Fibroblast of the aortic adventitia (primary cell): ENCODE measurements at places on chromosomes 16 and 17. TPM values are rescaled to one million over a fixed set of nuclear protein-coding genes. Genes with fewer than 3 reads are reported as not detected.
A peak's percentile ranks its signal among the peaks of the same experiment; 100 is the strongest.

- DNase-seq, result no peak
These were observed 126.0 kb upstream of the ERCC4 start for GRCh38 chr16:13793841-13794409.

- peak; percentile 33 for DNase-seq
These were observed 19.9 kb upstream of the FAM20A start for GRCh38 chr17:68621065-68621464.

- peak; percentile 77 for DNase-seq
These were observed 6.8 kb upstream of the KRTAP17-1 start for GRCh38 chr17:41322094-41322902.

DNA sequence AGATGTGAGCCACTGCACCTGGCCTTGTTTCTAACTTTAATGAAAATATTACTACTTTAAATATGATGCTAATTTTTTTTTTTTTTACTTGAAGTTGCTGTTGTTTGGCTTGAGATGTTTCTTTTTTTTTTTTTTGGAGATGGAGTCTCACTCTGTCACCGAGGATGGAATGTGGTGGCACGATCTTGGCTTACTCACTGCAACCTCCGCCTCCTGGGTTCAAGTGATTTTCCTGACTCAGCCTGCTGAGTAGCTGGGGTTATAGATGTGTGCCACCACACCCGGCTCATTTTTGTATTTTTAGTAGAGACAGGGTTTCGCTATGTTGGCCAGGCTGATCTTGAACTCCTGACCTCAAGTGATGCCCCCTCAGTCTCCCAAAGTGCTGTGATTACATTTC, 23.6 kb downstream of the IGSF6 start:
- peak; percentile 39 for DNase-seq

DNA sequence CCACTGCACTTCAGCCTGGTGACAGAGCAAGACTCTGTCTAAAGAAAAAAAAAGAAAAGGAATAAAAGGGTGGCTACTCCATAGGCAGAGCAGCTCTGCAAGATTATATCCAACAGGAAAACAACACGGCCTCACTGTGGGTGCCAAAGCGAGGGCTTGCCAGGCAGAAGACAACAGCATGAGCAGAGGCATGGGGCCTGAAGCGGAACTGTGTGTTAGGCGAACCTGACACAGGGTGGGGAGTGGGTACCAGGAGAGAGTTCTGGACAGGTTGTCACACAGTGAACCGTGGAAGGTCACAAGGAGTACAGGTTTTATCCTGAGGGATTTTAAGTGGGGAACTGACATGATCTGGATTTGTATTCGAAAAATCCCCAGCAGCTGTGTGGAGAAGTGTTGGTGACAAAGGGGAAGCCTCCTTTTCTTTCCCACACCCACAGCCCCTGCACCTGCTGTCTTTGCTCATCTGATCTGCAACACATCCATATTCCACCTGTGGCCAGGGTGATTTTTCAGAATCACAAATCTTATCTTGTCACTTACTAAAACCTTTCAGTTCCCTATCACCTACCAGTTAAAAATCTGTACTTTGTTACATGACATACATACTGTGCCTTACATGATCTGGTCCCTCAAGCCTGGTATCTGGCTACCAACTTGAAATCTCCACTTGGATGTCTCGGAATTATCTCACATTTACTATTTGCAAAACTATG, 23.2 kb upstream of the ARHGAP17 start:
- no peak for DNase-seq

DNA sequence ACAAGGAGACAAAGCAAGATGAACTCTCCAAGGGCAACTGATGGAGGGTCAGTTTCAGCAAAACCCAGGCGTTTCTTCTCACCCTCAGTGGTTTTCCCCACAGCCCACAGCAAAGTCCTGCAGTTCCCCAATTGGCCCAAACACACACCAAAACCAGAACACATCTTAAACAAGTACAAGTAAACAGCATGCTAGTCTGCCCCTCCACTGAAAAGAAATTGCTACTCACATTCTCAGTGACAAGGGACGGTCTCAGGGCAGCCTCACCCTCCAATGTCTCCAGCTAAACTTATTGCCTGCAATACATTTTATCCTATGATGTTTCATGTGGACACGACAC, 300.6 kb upstream of the IRX3 start:
- DNase-seq, result no peak

DNA sequence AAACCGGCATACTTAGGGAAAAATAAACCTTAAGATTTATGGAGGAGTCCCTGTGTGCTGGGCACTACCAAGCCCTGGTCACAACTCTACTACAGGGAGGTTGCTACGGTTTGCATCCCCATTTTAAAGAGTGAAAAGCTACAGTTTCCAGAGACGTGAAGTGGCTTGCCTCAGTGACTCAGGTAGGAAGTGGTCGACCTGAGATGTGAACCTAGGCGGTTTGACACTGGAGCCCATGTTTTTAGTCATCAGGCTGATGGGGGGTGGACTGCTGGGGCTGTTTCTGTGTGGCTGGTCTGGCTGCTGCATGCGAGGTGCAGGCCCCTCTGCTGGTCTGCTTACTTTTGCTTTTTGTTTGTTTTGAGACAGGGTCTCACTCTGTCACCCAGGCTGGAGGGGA, 6.6 kb downstream of the COX6A2 start:
- DNase-seq, result no peak

DNA sequence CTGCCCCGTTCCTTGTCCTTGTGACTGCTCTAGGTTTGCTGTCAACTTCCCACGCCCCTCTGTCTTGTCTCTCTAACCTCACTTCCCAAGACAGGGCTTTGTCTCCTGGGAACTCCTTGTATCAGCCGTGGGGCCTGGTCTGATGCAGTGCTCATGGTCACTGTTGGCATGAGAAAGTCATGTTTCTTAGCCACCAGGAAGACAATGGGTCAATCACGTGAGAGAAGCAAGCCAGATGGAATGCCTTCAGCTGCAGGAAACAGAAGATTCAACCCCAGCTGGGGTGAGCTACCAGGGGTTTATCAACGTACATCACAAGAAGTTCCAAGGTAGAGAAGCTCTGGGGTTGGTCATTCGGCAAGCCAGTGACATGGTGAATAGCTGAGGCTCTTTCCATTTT, 116.6 kb downstream of the IRF8 start:
- DNase-seq, result no peak

- DNase-seq, result peak; percentile 35
These were observed 633 bp downstream of the CDR2 start for GRCh38 chr16:22373662-22374310.

DNA sequence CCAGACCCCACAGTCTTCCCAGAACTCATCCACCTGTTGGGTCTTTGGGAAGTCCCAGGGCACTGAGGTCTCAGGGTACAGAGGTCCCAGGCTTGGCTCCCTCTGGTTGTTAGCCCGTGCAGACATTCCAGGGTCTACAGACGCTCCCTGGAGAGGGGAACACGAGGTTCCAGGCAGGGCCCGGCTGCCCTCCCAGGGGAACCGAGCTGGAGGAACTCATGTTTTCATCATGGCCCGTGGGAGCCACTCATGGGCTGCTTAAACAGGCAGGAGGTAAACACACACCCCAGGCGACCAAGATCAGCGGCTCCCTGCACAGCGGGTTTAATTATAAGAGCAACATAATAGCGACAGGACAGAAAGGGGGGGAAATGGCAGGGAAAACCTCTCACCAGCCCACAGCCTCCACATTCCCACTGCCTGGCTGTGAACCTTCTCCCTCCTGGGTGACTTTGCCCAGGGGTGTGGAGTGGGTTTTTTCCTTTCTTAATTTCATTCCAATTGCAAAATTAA, 36.5 kb downstream of the TRARG1 start:
- no peak for DNase-seq

DNA sequence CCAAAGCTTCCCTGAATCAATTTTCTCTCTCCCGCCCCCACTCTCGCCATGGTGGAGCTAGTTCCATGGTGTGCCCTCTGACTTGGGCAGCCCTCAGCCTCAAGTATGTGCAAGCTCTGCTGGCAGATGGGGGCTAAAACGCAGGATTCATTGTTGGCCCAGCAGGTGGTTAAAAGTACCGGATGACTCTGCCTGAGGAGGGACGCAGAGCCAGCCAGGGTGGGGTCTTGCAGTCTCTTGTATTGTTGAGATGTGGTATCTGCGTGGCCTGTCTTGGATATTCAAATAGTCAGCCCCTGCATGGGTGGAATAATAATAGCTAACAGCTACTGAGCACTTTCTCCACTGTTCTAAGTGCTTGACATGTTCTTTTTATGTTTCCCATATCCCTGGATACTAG, 36.7 kb upstream of the CPNE2 start:
- DNase-seq, result no peak

DNA sequence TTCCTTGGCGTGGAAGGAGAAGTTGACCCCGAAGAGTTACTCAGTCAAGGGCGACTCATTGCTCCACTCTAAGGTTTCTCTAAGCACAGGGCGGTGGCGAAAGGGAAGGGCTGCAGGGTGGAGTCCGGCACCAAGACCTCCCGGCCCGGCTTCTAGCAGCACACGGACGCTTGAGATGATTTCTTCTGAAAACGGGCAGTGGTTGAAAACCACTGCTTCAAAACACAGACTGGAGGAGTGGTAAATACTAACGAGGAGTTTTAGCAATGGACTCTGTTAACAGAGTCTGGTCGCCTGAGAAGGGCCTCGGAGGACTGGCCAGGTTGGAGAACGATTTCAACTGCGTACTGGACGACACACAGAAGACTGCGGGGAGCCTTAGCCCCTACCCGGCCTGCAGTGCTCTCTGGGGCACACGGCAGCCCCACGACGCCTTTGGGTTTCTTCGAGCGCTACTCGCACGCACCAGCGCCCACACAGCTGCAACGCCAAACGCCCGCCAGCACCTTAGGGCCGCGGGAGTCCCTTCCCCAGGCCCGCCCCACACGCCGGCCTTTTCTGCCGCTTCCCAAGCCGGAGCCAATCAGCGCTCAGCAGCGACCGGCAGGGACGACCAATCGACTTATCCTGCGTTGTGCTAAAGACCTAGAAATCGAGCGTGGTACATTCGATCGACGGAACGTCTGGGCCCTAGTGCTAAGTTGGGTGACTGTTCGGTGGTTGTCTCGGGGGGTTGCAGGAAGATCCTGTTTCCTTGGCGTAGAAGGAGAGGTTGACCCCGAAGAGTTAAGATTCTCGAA, 14.4 kb upstream of the CA4 start:
- DNase-seq, result peak; percentile 87

GRCh38 chr16:89720813-89721545, at the start of the genes VPS9D1 and ZNF276:
Gene VPS9D1 (minus strand): TSS chr16:89720898. CDS start chr16:89720861, 37 bp downstream.
Gene ZNF276 (plus strand): TSS chr16:89721537. CDS start chr16:89721641, 104 bp downstream.
- peak; percentile 73 for DNase-seq

GRCh38 chr16:84717484-84717883, 17.7 kb downstream of the USP10 start:
- no peak for DNase-seq

GRCh38 chr16:23367564-23367963, 65.5 kb downstream of the SCNN1B start:
- DNase-seq, result no peak

- no peak for DNase-seq
These were observed 669.1 kb upstream of the SALL1 start for GRCh38 chr16:51820176-51820575.

GRCh38 chr17:56125830-56126819, 27.1 kb upstream of the ANKFN1 start:
- peak; percentile 80 for DNase-seq

GRCh38 chr17:7862692-7863437, 5.1 kb downstream of the CYB5D1 start:
- DNase-seq, result peak; percentile 71

DNA sequence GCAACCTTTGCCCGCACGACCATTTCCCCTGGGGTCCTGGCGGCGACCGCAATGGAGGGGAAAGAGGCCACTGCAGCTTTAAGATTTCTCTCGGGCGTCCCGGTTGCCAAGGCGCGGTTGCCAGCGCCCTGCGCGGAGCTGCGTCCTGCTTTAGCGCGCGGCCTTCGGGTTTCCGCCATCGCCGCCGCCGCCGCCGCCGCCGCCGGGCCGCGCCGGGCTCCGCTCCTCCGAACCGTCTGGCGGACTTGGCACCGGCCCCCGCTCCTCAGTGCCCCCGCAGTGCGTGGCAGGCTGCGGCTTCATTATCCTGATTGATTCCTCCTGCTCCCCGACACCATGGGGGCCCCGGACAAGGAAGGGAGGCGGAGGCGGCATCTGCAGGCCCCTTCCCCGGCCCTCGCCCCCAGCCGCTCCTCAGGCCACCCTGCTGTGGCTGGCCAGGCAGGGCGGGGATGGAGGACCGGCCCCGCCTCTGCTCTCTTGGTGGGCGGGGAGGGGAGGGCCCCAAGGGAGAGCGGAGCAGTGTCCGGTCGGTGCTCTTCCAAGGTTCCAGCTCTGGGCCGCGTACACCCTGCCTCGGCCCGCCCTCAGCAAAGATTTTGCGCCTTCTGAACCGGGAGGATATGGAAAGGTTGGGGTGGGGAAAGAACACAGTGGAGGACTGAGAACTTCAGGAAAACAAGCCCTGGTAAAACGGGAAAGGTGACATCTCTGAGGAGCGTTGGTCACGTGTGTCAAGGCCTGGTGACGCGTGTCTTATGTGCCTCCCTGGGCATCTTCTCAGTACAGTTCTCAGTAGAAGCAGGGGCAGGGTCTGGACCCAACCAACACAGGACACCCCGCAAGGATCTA, 34.0 kb downstream of the NEUROD2 start:
- DNase-seq, result peak; percentile 54

DNA sequence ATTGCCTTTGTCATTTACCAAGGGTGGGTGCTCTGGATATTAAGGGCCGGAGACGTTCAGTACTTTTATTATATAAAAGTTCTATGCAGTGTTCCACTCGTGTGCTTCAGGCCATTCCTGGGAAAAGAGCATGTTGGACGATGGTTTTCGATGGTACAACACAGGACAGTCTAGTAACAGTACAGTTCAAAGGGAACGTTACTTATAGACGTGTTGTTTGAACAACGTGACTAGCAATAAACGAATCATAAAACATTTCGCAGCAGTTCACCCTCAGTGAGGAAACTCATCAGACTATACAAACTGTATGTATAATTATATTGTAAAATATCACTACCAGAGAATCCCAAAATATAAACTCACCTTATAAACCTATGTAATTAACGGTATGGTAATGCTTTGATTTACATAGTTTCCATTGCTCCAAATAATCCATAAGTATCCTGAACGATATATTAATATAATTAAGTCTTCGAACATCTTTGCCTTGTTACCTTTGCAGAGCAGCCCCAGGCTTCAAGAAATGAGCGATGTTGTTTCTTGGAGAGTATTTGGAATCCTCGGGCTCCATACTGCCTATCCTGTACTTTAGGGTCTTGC, 589 bp downstream of the NMT1 start:
- no peak for DNase-seq

GRCh38 chr17:3978421-3979289, 14.4 kb upstream of the ATP2A3 start:
- no peak for DNase-seq

GRCh38 chr16:79656553-79657115, 56.1 kb upstream of the MAF start:
- DNase-seq, result no peak

DNA sequence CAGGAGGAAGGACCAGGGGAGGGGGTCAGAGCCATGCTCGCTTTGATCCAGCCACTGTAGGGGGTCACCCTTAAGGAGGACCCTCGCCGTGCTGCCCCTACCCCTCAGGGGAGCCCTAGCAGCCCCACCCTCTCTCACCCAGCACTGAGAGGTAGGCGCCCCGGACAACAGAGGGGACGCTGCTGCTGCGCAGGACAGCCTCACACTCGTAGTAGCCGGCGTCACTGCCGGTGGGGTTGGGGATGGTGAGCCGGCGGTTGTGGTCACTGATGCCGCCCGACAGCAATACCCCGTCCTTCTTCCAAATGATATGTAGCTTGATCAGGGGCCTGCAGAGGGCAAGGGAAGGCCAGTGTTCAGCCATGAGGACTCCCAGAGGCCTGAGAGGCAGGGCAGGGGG, 126.0 kb upstream of the CDC42EP4 start:
- no peak for DNase-seq

PRKCB gene
- total RNA-seq, result 0.16 TPM in 1 of 2 replicates, not detected in the other

MYH2 gene
- total RNA-seq, result 0.25 TPM in 1 of 2 replicates, not detected in the other

CAMTA2 gene
- total RNA-seq, result 12.1 and 21.1 TPM in 2 replicates

OR1F1 gene
- total RNA-seq, result not detected in 2 replicates

KCTD19 gene
- not detected in 2 replicates for total RNA-seq

ZNF385C gene
- not detected in 2 replicates for total RNA-seq

KRTAP2-1 gene
- not detected in 2 replicates for total RNA-seq

DNAI2 gene
- total RNA-seq, result not detected in 2 replicates

SMIM5 gene
- total RNA-seq, result not detected in 2 replicates
